Keratinocyte (primary cell): ENCODE measurements at places on chromosomes 13 and 19.

GRCh38 chr13:28204690-28205443, 66.5 kb downstream of the PAN3 start:
- H3K27me3 ChIP-seq: no peaks in the 10 kb centered on the region
- no peak overlapping the region for H3K27ac ChIP-seq
- H3K4me3 ChIP-seq: no peak overlapping the region
- no peaks in the 10 kb centered on the region for H3K4me1 ChIP-seq

- H3K4me1 ChIP-seq: no peaks in the 10 kb centered on the region
- DNase-seq: no peak
- H3K4me3 ChIP-seq: no peak overlapping the region
- no peak overlapping the region for H3K27ac ChIP-seq
Measured at GRCh38 chr13:41040584-41041334, 20.6 kb upstream of the WBP4 start.

DNA sequence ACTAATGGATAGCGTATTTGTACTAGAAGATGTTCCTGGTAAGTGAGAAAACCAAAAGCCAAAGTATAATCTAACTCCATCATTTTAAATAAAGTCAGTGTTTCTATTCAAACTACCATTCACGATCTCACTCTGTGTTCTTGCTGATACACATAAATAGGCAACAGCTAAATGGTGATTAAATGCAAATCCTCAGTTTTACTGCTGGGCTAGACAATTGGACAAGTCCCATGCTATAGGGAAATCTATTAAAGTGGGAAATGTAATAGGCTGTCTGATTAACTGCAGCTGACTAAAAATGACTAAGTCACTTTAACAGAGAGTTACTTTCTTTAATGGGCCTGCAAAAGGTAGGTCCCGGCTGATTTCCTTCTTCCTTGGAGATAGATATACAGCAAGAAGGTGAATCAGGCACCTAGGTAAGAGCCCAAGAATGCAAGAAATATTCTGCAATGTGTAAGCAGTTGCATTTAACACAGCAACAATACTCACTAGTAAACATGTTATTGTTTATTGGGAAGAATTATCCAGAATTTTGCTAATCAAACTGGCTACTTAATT, 298.4 kb downstream of the SLITRK6 start:
- peak overlapping the region; percentile 22 for H3K27ac ChIP-seq
- H3K4me1 ChIP-seq: peaks cover 29% of the 10 kb centered on the region
- no peaks in the 10 kb centered on the region for H3K36me3 ChIP-seq
- H3K27me3 ChIP-seq: no peaks in the 10 kb centered on the region
- DNase-seq: peak; percentile 58

DNA sequence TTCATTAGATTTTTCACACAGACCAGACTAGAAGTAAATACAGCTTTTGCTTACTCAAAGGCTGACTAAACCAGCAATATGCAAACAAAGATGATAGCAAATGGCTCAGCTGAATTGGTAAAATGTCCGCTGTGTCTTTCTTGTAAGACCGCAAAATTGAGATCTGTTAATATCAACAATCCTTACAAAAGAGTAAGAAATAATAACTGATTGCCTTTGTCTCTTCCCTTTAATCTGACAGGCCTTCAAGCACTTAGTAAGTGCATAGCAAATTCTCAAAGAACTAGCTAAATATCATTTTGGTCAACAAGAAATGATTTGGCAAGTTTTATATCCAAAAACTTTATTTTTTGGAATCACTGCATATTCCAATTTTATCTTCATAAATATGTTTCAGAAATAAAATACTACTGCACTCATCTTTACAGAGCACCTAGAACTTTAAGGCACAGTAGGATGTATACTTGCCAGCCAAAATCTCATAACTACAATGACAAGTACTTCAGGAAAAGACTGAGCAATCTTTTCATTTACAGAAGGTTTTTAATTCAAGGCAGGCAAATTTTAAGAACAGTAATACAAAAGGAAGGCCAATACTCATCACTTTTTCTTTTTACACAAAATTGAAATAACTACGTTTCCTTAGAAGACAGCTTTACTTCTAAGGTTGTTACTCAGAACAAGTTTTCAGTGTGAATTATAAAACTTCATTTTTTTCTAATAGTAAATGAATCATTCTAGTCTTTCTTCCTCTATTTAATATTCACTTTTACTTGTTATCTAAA, 1.1 kb downstream of the ELF1 start:
- peaks cover 23% of the 10 kb centered on the region for H3K4me1 ChIP-seq
- H3K4me3 ChIP-seq: peak overlapping the region; percentile 86
- H3K36me3 ChIP-seq: peaks cover 9% of the 10 kb centered on the region
- DNase-seq: no peak

- no peaks in the 10 kb centered on the region for H3K4me1 ChIP-seq
- H3K27ac ChIP-seq: no peak overlapping the region
- no peak overlapping the region for H3K4me3 ChIP-seq
- no peak for DNase-seq
Measured at GRCh38 chr19:1699386-1699785, 47.0 kb upstream of the TCF3 start.

DNA sequence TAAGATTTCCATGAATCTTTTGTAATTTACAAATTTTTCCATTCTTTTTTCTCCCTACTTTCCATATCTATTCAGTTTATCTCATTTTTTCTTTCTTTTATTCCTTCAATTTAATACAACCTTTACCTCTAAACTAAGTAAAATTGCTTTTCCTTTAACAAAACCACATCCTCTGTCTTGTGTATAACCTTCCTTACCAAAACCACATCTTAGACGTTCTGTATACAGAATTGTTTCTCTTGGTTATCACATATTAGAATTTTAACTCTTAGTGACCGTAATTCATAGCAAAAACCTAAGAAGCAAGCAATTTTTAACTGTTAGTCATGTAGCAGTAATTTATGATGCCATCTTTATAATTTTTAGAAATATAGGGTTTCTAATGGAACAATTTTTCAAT, 15.0 kb downstream of the PPP5C start:
- no peaks in the 10 kb centered on the region for H3K4me1 ChIP-seq
- H3K36me3 ChIP-seq: peaks cover 9% of the 10 kb centered on the region
- H3K4me3 ChIP-seq: no peak overlapping the region
- H3K27ac ChIP-seq: no peak overlapping the region

DNA sequence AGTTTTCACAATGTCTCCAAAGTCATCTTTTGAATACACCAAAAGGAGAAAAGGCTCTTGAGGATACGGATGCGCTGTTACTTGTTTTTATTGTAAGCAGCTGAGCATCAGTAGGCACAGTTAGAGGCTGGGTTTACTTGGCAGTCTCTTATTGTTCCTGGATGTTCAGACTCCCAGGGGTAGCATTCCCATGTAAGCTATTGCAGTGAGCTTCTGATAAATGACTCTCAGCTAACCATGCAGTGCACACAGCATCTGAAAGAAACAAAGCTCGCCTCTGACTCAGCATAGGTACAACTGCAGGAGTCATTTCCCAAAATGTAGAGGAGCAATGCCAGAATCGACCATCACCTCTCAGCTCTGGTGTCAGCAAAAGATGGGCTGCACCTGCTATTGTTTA, 84.8 kb downstream of the DCT start:
- H3K36me3 ChIP-seq: no peaks in the 10 kb centered on the region
- no peak overlapping the region for H3K4me3 ChIP-seq
- H3K27me3 ChIP-seq: no peaks in the 10 kb centered on the region
- DNase-seq: no peak

DNA sequence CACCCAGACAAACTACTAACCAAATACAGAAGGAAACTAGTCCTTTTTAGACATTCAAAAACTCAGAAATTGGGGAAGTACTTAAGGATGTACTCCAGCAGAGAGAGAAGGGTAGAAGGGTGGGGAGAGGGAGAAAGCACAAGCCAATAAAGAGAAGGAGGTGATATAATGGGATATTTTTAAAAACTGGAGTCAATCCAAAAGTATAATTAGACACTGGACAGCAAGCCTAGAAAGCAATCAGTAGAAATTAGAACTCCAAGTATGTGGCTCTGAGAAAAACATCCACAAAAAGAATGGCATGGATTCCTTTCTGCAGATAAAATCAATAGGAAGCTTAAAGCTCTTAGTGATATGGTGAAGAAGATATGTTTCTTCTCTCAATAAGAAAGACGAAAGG, 55.8 kb downstream of the PEPD start:
- H3K36me3 ChIP-seq: no peaks in the 10 kb centered on the region
- no peak overlapping the region for H3K27ac ChIP-seq
- no peak overlapping the region for H3K4me3 ChIP-seq
- no peaks in the 10 kb centered on the region for H3K4me1 ChIP-seq

DNA sequence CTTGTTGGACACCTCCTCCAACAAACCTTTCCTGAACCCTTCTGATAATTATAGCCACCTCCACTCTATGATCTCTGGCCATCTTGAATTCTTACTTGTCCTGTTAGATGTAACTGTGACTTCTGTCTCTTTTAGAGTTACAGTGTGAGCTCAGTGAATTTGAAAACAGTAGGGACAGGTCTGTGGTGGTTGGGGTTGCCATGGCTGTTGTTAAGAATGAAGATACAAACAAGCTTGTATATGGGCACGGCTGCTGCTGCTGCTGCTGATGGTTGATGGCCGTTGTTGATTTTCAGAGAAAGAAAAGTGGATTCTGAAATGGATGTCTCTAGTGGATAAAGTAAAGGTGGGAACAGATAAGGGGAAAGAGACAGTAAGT, 101.5 kb downstream of the STARD13 start:
- peaks cover 10% of the 10 kb centered on the region for H3K36me3 ChIP-seq
- no peak overlapping the region for H3K4me3 ChIP-seq
- no peak overlapping the region for H3K27ac ChIP-seq
- H3K27me3 ChIP-seq: no peaks in the 10 kb centered on the region
- DNase-seq: no peak

DNA sequence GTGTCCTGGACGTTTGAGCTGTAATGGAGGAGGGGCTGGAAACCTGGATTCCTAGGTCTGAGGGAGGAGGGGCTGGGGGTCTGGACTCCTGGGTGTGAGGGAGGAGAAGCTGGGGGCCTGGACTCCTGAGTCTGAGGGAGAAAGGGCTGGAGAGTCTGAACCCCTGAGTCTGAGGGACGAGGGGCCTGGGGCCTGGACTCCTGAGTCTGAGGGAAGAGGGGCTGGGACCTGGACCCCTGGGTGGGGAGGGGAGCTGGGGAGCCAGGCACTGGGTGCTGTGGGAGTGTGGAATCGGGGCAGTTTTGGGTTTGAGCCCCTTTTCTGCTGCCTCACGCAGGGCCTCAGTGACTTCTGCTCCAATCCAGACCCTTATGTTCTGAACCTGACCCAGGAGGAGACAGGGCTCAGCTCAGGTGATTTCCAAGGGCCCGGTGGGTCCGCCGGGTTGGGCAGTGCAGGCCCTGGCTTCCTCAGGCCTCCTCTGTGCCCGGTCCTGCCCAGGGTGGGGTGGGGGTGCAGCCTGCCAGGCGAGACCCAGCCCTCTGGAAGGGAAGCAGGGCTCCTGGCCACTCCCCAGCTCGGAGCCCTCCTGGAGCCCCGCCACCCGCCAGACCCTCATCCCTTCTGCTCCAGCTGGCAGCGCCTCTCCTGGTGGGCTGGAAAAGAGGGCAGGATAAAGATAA, 14.4 kb downstream of the TTYH1 start:
- no peaks in the 10 kb centered on the region for H3K36me3 ChIP-seq
- DNase-seq: no peak
- no peak overlapping the region for H3K4me3 ChIP-seq
- H3K27me3 ChIP-seq: peaks cover 20% of the 10 kb centered on the region
- peaks cover 19% of the 10 kb centered on the region for H3K4me1 ChIP-seq
- no peak overlapping the region for H3K27ac ChIP-seq

GRCh38 chr13:106526738-106527444, 8.6 kb downstream of the EFNB2 start:
- no peak for DNase-seq
- no peaks in the 10 kb centered on the region for H3K27me3 ChIP-seq
- peaks cover 72% of the 10 kb centered on the region for H3K4me1 ChIP-seq
- no peak overlapping the region for H3K4me3 ChIP-seq
- H3K27ac ChIP-seq: no peak overlapping the region
- H3K36me3 ChIP-seq: no peaks in the 10 kb centered on the region

DNA sequence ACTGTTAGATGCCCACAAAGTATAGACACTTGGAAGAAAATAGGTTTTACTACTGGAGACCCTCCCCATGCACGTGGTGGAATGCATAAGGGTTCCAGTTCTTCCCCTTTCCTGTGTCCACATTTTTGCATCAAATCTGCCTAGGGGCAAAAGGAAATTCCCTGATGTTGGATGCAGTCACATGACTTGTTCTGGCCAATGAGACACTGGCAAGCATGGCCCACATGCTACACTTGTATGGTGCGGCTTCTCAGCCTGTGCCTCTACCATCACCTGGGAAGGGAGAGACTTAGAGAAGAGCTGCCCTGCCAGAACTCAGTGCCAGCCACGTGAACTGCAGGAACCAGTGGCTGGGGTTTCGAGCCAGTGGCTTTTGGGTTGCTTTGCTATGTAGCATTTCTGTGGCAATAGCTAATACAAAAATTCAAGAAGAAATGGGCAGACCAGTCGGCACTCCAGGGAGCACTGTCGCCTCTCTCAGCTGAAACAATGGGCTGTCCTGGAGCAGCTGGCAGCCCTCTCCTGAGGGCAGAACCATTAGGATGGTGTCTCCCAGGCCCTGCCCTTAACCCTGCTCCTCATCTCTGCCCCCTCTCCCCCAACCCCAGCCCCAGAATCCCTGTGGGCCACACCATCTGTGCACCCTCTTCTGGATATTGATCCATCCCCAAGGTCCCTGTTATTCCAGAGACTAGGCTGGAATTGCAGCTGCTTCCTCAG, 634.0 kb downstream of the UQCRFS1 start:
- no peak for DNase-seq
- no peak overlapping the region for H3K4me3 ChIP-seq
- no peak overlapping the region for H3K27ac ChIP-seq
- no peaks in the 10 kb centered on the region for H3K27me3 ChIP-seq

DNA sequence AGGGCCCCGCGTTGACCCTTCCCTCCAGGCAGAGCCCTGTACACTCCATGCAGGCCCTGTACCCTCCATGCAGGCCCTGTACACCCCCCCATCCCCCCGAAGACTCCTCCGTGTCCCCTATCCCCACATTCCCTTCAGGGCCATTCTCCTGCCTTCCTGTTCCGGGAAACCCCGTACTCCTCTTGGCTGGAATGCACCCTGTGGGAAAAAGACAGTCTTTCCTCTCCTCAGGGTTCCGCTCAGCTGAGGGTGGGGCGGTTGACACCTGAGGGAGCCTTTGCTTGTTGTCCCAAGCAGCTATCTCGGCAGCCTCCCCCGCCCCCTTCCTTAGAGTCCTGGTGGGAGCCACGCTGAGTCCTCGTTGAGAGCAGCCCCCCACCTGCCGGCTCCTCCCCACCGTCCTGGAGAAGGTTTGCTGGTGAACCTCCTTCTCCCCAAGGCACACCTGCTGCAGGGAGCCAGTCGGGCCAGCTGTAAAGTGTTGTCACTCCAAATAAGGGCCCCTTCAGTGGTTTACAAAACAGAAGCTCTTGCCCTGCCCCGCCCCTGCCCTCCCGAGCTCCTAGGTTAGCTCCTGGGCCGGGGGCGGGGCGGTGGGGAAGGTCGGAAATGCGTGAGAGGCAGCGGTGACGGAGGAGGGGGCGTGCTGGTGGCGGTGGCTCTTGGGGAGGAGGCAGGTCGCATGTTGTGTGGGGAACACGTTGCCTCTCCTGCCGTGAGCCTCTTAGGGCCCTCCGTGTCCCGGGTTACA, 1.5 kb downstream of the GNA11 start:
- peak overlapping the region; percentile 69 for H3K4me3 ChIP-seq
- H3K27ac ChIP-seq: peak overlapping the region; percentile 63
- H3K36me3 ChIP-seq: no peaks in the 10 kb centered on the region
- H3K4me1 ChIP-seq: peaks cover 29% of the 10 kb centered on the region
- H3K27me3 ChIP-seq: no peaks in the 10 kb centered on the region
- no peak for DNase-seq

- no peak for DNase-seq
- H3K27me3 ChIP-seq: no peaks in the 10 kb centered on the region
- no peaks in the 10 kb centered on the region for H3K4me1 ChIP-seq
- no peak overlapping the region for H3K27ac ChIP-seq
- no peak overlapping the region for H3K4me3 ChIP-seq
Measured at GRCh38 chr19:56848166-56848565, 7.6 kb upstream of the PEG3 start.
